ENCODE measurements at places on chromosomes 7 and 10. TPM values are rescaled to one million over a fixed set of nuclear protein-coding genes. Genes with fewer than 3 reads are reported as not detected.

GRCh38 chr7:93147363-93147762 lies 822 bp downstream of the SAMD9L start:
- peak; percentile 51 for DNase-seq

DNA sequence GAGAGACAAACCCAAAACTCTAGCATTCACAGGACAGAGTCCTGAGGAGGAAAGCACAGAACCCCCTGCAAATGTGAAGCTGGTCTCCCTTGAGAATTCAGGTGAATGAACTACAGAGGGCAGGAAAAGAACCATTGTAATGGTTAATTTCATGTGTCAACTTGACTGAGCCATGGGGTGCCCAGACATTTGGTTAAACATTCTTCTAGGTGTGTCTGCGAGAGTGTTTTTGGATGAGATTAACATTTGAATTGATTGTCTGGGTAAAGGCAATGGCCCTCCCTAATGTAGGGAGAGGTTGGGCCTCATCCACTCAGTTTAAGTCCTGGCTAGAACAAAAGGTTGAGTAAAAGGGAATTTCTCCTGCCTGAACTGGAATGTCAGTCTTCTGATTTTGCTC lies 15.7 kb upstream of the CDK1 start:
- no peak for DNase-seq

Gene CALCR
- not detected for polyA plus RNA-seq

DNA sequence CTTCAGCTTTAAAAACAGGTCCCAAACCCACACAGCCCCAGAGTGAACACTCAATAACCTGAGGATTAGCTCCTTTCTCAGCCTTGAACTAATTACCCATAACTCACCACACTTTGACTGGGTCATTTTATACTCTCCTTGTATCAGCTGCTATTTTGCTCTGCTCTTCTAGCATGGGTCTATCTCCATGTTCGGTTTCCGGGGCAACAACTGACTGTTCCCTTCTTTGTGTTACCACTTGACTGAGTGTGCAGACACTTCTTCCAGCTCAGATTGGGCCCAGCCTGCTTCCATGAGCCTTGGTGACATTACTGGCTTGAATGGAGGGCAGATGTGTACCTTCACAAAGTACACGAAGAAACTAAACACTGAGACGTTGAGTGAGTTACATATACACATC lies 31.5 kb upstream of the PRPS1L1 start:
- DNase-seq, result no peak

Gene MYOF
- 0.71 TPM for polyA plus RNA-seq

Gene SLC16A9
- polyA plus RNA-seq, result 3.8 TPM

GRCh38 chr7:45456747-45457524 lies 117.2 kb upstream of the ADCY1 start:
- no peak for DNase-seq

Gene CFTR
- polyA plus RNA-seq, result 0.63 TPM

DNA sequence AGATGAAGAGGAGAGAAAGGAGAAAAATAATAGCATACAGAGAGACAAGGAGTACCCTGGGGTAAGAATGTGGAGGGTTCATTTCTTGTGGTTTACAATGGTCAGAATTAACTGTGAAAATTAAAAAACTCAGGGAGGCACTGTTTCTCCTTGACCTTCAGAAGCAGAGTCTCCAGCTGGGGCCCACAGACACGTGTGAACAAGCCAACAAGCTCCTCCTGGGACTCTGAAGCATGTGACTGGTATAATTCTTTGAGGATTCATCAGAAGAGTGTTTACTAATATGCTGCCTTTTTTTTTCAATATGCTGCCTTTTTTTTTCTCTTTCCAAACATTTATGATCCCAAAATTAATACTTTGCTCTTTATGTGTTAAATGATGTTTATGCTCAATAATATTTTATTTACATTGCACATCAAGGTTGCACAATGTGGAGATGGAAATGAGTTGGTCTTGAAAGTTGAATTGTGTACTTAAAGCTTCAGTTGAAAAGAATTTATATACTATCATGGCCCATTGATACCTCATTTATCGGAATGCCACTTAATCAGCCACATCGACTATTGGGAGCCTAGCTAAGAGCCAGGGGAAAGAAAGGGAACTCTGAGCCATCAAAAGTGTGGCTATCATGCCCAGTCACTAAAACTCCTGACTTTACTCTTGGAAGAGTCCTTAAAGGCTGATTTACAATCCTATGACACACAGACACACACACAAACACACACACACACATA lies 134.7 kb upstream of the RHOBTB1 start:
- DNase-seq, result no peak

- DNase-seq, result no peak
Measured at GRCh38 chr7:42624471-42624870, 287.4 kb downstream of the C7orf25 start.

GRCh38 chr10:124320778-124321432 lies 97.8 kb downstream of the OAT start:
- no peak for DNase-seq

GRCh38 chr10:127450644-127451043 lies 98.5 kb upstream of the NPS start:
- no peak for DNase-seq

DNA sequence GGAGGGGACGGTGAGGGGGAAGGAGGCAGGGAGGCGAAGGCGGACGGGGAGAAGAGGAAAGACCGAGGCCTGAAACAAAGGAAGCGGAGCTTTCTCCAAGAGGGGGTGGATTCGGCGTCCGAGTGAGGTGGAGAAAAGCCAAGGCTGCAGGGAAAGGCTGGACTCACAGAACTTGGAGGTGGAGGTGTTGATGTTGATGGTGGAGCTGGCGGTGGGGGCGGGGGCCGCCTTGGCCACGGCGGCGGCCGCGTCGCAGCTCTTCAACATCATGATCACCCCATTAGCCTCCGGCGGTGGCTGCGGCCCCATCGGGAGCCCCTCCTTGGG lies 578 bp downstream of the CACUL1 start:
- DNase-seq, result no peak

Gene C10orf62
- not detected for polyA plus RNA-seq

Gene IMPDH1
- 48.7 TPM for polyA plus RNA-seq

Gene MYL7
- polyA plus RNA-seq, result not detected

Gene KIFBP
- 29.7 TPM for polyA plus RNA-seq

GRCh38 chr10:72094574-72094973 lies 6.2 kb upstream of the SPOCK2 start:
- DNase-seq, result no peak

DNA sequence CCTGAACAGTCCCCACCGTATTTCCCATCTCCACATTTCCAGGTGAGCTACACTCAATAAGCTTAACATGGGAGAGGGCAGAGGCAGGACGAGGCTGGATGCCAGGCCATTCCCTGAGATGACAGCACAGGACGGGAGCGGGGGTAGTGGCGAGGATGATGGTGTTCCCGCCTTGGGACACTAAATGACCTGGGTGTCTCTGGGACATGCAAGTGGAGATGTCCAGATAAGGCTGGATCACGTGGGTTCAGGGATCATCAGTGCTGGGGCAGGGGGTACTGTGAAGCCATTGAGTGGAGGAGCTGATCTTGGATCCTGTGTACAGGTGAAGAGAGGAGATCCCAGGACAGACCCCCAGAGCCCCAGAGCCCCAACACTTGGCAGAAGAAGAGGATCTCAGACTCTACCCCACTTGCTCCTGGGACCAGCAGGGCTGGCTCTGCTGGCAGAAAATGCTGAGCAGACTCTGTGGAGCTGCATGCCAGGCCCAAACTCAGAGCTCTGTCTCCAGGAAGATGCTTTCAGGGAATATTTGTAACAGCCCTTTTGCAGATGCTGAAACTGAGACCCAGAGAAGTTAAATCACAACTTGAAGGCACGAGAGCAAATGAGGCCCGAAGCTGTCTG lies 29.7 kb upstream of the HSPA12A start:
- no peak for DNase-seq

Gene ASB10
- polyA plus RNA-seq, result not detected

DNA sequence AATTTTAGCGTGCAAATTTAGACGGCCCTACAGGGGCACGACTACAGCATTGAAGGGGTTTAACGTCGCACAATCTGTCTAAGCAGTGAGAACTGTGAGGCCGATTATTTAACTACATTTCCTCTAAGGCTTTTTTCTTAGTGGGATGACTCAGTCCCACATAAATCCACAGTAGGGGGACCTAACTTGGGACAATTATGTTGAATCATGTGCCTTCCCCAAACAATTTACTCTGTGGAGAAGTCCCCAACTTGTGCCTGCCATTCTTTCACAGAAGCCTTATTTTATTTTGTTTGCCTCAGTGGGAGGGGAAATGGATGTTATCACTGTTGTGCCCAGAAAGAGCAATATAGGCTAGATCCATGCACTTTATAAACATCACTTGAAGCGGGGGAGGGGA lies 80.3 kb upstream of the CDCA7L start:
- no peak for DNase-seq

GRCh38 chr7:67855322-67855721 lies 858.7 kb downstream of the TYW1 start:
- no peak for DNase-seq

GRCh38 chr10:131831561-131831960 lies 69.2 kb upstream of the PPP2R2D start:
- no peak for DNase-seq

DNA sequence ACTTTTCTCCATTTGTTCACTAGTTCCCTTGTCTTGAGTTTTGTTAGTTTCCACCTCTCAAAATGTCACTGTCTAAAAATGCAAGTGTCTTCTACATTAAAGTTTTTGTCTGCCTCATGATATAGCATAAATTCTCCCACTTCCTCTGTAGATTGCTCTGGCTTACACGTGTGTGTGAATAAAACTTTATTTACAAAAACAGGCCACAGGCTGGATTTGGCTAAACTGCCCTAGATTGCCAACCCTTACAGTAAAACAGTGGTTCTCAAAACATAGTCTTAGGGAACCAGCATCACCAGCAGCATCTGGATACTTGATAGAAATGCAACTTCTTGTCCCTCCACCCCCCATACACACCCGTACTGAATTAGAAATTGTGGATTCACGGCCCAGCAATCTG lies 207.8 kb downstream of the VTI1A start:
- DNase-seq, result no peak

DNA sequence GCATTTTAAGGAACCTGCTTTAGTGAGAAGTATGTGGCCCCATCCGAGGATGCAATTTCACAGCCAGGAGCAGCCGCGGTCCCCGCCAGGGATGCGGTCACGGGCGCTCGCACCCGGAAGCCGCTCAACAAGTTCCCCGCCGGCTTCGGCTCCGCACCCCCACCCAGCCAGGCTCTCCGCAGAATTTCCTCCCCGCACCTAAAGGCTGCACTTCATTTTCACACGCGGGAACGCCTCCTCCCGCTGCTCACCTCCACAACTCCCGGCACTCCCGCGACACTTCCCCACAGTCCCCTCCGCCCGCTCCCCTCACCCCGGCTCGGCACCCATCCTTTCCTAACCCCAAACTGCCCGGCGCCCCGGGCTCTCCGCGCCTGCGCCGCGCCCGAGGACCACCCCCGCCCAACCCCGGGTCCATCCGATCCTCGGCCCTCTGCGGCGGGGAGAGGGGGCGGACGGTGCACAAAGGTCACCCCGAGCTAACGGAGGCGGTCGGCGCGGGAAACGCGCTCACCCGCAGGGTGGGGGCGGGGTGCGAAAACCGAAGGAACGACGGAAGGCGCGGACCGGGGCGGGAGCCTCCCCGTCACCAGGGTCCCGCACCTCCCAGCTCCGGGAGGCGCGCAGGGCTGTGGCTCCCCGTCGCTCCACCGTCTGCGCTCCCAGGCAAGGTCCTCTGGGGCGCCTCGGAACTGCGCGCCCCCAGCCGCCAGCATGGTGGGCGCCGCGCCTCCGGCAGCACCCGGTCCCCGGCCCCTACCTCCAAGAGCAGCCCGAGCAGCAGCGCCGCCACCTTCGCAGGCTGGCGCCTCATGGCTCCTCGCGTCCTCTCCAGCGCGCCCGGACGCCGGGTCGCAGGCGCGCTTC lies 558 bp downstream of the VOPP1 start:
- no peak for DNase-seq
